GM23248 (cell line): ENCODE measurements at places on chromosomes 7 and 10.

GRCh38 chr10:54710918-54711317, 90.1 kb downstream of the PCDH15 start:
- no peak for DNase-seq

GRCh38 chr7:154575497-154575896, 427.4 kb downstream of the PAXIP1 start:
- DNase-seq: no peak

GRCh38 chr10:69408318-69409175, 8.2 kb downstream of the TACR2 start:
- peak; percentile 98 for DNase-seq

DNA sequence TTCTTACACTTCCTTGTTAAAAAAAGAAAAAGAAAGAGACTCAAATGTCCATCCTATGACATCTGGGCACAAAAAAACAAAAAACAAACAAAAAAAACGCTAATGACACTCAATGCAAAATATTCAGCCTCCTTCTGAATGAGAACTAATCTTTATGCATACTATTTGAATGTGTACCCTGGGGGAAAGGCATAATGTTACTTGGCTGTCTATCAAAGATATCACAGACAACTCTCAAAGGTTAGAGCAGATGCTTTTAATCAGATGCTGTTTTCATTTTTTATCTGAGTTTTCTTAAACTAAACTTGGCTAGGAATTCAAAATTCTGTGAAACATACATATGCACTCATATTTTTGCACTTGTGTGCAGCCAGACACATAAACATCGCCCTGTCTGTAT, 745.8 kb downstream of the CNTNAP2 start:
- DNase-seq: no peak

DNA sequence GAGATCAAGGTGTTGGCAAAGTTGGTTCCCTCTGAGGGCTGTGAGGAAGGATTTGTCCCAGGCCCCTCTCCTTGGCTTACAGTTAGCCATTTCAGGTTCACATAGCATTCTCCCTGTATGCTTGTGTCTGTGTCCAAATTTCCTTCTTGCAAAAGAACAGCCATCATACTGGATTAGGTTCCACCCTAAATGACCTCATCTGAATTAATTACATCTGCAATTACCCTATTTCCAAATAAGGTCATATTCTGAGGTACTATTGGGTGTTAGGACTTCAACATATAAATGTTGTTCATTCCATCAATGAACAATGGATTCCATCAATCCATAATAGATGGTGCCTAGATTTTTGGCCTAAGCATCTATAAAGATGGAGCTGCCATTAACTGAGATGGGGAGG, 16.2 kb upstream of the LRRC17 start:
- DNase-seq: no peak

- DNase-seq: no peak
Observed at GRCh38 chr10:6170638-6171037, 32.1 kb upstream of the PFKFB3 start.

GRCh38 chr7:18518555-18518954, 23.0 kb downstream of the HDAC9 start:
- DNase-seq: no peak

DNA sequence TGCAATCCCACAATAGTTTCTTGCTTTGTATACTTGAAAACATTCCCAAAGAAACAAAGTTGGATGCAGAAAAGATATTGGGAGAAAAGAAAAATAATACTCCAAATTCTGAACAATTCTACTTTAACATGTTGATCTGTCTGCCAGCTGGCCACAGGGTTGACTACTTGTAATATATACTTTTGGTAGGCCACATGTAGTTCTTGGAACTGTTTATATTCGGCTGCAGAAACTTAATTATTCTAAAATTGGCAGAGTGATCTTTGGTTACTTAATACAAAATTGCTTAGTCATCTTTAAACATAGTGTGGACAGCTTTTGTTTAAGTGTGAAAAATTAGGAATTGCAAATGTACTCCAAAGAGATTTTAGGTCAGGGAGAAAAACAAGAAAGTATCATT, 76.0 kb downstream of the CALD1 start:
- peak; percentile 35 for DNase-seq

DNA sequence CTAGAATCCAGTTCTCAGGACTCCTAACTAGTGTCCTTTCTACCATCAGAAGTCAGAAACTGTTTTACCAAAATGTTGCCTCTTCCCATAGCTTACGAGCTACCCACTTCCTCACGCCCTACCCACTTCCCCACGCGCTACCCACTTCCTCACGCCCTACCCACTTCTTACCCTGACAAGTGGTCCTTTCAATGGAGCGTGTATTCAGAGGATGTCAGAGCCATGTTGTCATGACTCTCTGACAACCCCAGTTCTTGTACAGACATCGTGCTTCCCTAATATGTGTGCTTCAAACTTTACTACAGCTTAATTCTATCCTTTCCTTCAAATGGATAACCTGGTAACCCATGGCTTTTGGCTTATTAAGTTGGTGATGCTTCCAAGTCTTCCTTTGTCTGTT, 84.8 kb upstream of the PHF14 start:
- no peak for DNase-seq
